ENCODE measurements at places on chromosomes 2 and 18.

- DNase-seq: no peak
These were observed 116.5 kb upstream of the SPATS2L start for GRCh38 chr2:200189964-200190363.

DNA sequence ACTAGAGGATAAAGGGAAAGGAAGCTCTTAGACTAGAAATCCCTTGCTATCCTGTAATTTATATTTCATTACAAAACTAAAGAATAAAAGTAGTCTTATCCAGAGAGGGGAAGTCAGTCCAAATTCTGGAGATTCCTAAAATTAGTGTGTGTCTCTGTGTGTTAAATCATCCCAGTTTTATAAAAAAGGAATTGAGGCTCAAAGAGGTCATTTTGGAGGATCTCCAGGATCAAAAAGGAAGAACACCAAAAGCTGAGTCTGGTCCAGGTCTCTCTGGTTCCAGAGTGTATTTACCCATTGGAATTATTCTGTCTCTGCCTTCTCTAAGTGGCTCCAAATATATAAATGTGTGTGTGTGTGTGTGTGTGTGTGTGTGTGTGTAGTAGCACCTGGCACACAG, 166.7 kb downstream of the NRXN1 start:
- no peak for DNase-seq

DNA sequence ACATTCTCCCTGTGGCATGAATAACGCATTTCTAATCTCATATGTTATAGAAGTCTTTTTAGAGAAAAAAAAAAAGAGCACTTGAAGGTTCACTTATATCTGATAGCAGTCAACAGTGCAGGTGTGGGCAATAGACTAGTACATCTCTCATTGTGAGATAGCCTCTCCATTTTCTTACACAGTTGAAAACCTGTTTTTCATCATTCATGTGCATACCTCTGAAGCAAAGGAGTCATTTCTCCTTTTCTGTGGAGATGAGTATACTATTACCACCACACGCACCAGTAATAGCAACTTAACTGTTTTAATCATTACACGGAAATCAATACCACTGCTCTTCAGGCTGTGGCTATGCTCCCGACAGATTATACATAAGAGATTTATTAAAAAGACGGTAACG, 1653.3 kb upstream of the TMEFF2 start:
- no peak for DNase-seq

DNA sequence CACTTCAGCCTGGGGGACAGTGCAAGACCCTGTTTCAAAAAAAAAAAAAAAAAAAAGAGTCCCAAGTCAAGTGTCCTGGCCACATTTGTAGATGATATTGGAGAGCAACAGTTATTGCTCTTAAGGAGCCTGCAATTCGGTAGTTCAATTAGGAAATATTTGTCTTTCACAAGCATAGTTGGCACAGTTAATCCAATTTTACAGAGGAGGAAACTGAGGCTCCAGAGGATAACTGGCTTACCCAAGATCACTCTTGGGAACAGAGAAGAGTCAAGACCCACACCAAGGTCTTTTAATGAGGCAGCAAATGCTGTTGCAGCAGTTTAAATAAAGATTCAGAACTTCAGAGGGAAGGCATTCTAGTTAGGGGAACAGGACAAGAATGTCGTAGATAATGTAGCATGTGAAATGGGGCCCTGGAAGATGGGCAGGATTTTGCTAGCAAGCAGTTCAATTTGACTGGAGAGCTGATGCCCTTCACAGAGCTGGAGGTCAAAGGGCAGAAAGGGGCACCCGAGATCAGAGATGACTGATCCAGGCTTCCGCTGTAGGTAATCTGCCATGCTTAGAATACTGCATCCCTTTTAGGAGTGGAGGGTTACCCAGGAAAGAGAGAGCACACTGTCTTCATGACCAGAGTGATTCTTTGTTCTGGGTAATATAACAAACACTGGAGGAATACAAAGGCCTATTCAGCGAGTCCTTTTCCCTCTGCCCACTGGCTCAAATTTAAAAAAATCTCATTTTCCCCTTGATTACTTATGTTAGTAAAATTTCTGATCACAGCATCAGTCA, 3.0 kb downstream of the NPC1 start:
- no peak for DNase-seq

DNA sequence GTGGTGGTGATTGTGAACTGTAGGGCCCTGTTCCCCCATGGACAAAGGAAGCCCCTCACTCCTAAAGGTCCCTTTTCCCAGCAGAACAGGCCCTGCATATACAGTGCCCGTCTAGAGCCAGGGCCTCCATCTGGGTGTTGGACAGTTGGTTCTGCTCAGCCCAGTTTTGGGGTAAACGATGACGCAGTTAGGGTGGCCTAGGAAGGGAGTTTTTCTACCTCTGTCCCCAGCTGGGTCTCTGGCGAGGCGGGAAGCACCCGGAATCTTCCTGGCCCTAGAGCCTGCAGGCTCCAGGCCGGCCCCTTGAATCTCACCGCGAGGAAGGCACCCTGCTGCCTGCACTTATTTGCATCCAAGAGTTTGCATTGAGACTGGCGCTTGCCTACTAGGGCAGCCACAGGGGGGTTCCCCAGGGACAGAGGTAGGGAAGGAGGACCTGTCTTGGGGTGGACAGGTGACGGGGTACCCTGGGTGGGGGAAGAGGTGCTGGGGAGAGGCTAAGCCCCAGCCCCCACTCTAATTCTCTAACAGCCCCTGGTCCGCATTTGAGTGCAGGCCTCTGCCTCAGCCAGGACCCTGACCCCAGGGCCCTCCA, 529 bp upstream of the MTA3 start:
- DNase-seq: peak; percentile 11

DNA sequence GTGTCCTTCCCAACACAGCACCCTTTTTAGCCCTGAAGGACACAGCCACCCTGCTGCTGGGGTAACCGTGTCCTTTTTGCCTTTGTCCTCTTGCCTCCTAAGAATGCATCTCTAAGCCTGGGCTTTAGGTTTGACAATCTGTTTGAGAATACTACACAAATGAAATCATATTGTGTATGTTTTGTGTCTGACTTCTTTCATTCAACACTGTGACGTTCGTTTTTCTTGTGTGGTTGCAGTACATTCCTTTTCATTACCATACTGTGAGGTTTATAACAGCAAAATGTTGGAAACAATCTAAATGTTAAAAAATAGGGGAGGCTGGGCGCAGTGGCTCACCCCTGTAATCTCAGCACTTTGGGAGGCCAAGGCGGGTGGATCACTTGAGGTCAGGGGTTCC, 11.2 kb downstream of the ASPRV1 start:
- no peak for DNase-seq

DNA sequence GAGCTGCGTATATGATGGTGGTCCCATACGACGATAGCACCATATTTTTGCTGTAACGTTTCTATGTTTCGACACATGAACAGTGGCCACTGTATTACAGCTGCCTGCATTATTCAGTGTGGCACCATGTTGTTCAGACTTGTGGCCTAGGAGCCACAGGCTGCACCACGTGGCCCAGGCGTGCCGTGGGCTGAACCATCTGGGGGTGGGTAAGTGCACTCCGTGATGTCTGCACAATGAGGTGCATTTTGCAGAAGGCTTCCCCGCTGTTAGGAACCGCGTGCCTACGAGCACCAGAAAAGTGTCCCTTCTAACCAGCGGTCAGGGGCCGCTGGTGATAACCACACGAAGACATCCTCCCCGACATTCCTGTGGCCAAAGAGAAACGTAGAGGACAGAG, 433.7 kb upstream of the MYT1L start:
- DNase-seq: no peak

DNA sequence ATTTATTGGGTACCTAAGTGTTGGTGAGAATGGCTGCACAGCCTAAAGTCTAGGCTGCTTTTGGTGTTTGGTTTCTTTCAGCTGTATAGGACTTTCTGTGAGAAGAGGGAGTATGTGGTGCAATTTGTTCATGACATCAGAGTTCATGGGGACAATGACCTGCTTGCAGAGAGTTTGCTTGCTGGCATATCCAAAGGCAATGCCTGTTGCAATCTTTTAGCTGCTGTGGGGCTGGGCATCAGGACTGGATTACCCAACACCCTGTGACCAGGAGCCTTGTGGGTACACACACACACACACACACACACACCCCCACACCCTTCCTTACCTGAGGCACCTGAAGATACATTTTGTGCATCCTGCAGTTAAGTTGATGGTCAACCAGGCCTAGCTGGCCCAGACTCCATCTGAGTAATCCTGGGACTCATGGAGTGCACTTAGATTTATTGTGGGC, 68.4 kb downstream of the LIPG start:
- DNase-seq: no peak

GRCh38 chr2:20349513-20349921, 1.1 kb downstream of the PUM2 start:
- DNase-seq: no peak

DNA sequence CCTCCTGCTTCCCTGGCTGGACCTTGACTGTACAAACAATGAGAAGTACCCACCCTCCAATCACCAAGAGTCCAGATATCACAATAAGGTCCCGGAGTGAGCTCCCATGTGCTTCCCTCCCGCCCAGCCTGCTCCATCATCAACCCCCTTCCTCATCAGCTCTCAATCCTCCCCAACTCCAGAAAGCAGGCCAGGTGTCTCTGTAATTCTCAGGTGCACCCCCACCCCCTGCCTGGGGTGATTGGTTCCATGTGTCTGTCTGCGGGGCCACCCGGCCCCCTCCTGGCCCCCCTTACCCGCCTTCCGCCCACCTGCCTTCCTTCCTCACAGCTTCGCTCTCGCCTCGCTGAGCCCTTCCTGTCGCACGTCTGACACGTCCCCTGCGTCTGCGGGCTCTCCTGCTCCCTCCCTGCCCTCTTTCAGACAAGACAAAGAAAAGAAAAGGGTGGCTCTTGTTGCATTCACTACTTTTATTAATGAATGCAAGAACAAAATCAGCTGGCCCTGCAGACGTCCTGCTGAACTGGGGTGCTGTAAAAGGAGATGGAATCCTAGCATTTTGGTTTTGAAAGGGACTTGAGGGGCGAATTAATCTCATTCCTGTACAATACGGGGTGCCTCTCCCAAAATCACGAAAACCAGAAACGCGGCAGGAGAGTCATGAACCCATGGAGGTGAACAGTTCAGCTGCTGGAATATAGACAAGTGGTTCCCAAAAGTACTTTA, 26.5 kb upstream of the IGFBP2 start:
- DNase-seq: peak; percentile 80

GRCh38 chr18:10860928-10861327, 288.4 kb downstream of the PIEZO2 start:
- DNase-seq: no peak

DNA sequence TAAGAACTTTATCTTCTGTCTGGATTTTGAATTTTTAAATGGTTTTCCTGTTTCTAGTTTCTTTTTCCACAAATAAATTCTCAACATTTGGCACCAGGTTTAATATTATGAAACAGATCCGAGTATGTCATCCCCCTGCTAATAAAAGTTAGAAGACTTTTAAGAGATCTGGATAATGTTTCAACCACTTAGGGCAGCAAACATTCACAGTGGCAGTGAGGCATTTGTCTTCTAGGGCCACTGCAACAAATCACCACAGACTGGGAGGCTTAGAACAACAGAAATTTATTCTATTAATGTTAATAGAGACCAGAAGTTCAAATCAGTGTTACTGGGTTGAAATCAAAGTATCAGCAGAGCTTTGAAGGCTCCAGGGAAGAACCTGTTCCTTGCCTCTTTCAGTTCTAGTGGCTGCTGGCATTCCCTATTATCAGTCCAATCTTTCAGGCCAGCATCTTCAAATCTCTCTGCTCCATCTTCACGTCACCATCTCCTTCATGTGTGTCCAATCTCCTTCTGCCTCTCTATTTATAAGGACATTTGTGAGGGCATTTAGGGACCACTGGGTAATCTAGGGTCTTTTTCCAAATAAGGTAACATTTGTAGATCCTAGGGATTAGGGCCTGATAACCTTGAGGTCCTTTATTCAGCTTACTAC, 23.4 kb downstream of the ACSL3 start:
- no peak for DNase-seq

GRCh38 chr2:68741238-68741637, 6.6 kb downstream of the ARHGAP25 start:
- DNase-seq: no peak

GRCh38 chr2:88857951-88858411, 166.5 kb downstream of the RPIA start:
- no peak for DNase-seq

DNA sequence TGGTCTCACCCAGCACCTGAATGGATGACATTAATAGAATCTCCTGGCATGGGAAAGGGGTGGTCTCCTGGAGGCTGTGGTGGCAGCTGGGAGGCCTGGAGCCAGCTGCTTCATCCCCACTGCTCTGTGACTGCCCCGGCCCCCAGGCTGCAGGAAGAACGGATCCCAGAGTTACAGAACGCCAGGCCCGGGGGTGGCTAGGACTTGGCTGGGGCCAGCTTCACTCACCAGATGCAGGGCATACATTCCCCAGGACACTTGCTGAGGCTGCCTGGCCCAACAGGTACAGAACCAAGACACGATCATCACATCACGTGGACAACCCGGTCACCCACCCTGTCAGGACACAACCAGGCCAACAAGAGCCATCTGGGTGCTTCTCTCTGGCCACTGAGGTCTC, 178.6 kb upstream of the SALL3 start:
- DNase-seq: no peak

GRCh38 chr2:49294225-49294624, 139.9 kb upstream of the FSHR start:
- no peak for DNase-seq

GRCh38 chr2:32007121-32007391, 3.8 kb downstream of the MEMO1 start:
- DNase-seq: no peak

- DNase-seq: no peak
These were observed 368.0 kb upstream of the RAB6C start for GRCh38 chr2:129611471-129611870.

DNA sequence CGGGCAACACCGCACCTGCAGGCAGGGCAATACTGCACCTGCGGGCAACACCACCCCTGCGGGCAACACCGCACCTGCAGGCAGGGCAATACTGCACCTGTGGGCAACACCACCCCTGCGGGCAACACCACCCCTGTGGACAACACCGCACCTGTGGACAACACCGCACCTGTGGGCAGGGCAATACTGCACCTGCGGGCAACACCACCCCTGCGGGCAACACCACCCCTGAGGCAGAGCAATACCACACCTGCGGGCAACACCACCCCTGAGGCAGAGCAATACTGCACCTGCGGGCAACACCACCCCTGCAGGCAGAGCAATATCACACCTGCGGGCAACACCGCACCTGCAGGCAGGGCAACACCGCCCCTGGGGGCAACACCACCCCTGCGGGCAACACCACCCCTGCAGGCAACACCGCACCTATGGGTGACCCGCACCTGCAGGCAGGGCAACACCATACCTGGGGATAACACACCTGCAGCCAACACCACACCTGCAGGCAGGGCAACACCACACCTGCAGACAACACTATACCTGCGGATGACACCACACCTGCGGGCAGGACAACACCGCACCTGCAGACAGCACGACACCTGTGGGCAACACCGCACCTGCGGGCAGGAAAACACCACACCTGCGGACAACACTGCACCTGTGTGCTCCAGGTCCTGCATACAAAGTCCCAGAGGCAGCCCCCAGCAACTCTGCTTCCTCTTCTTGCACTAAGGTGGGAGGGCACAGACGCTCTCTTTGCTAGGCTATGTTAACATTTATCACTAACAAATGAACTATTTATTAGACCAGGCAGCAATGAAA, 57.7 kb downstream of the EIPR1 start:
- no peak for DNase-seq
